ENCODE measurements at places on chromosomes 3 and 15. TPM values are rescaled to one million over a fixed set of nuclear protein-coding genes. Genes with fewer than 3 reads are reported as not detected.

TRPM1 gene
- total RNA-seq: not detected

GOLGA8J gene
- total RNA-seq: 0.44 TPM

FAM3D gene
- not detected for total RNA-seq

- no peak for DNase-seq
Observed at GRCh38 chr3:66035763-66036477, 2.8 kb downstream of the MAGI1 start.

- DNase-seq: no peak
Observed at GRCh38 chr3:13812034-13812471, 67.8 kb downstream of the WNT7A start.

GRCh38 chr3:194989241-194989640 lies 281.7 kb downstream of the XXYLT1 start:
- no peak for DNase-seq

CPA3 gene
- total RNA-seq: not detected

GRCh38 chr3:32969656-32970055 lies 18.2 kb downstream of the CCR4 start:
- no peak for DNase-seq

- DNase-seq: peak; percentile 18
Observed at GRCh38 chr3:171284308-171285075, 175.7 kb downstream of the TNIK start.

GRCh38 chr3:143307613-143308183 lies 188.1 kb downstream of the CHST2 start:
- no peak for DNase-seq

DNA sequence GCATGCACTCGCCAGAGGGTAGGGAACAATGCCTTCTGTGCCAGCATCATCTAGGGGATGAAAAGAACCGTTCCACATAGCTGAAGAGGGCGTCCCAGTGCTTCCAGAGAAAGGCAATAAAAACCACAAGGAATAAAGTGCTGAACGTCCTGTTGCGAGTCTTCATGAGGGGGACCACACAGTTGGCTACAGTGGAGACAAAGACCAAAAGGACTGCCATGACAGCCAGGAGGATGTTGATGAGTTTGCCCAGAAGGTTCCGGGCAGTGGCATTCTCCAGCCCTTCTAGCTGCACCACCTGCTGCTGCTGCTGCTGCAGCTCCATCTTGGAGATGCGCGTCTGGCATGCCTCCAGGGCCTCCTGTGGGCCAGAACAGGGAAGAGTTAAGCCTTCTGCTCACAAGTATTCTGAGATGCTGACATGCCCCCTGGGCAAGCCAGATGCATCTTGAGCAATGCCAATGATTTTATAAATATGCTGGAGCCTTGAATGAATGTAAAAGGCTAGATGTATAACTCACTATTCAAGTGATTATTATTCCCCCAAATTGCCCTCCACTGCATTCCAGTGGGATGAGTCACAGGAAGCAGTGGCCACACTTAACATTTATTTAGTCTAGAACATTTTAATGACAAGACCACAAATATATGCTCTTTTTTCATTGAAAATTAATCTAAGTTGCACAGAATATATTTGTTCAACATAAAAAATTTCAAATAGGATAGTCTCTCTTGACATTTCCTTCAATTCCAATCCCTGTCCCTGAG lies 45.1 kb upstream of the PLXND1 start:
- no peak for DNase-seq

DNA sequence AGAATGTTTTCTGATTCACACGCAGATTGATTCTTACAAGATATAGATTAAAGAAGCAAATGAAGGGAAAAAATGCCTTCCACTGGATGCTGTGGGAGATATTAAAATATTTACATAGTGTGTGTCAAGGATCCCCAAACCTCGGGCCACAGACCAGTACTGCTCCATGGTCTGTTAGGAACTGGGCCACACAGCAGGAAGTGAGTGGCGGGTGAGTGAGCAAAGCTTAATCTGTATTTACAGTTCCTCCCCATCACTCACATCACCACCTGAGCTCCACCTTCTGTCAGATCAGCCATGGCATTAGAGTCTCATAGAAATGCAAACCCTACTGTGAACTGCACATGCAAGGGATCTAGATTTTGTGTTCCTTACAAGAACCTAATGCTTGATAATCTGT lies 552.6 kb upstream of the GOLIM4 start:
- no peak for DNase-seq

GRCh38 chr3:136247855-136248590 lies 2.1 kb upstream of the PCCB start:
- DNase-seq: no peak

DNA sequence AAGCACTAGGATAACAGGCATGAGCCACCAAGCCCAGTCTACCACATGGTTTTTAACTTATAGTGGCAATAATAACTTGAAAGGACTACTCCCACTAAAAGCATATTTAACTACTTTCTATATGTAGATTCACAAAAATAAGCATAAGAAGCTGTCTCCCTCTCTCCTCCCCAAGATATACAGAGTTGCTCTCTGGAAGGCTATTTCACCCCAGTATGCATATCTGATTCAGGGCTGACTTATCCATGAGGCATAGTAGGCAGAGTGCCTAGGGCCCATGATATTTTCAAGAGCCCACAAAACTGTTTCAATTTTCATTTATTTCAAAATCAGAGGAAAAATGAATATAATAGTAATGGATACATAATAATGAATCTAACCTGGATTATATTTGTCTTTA lies 20.5 kb downstream of the ATP8B4 start:
- no peak for DNase-seq

- DNase-seq: no peak
Observed at GRCh38 chr3:158696618-158697017, 24.2 kb upstream of the LXN start.

GRCh38 chr3:196287090-196287439 lies 461 bp downstream of the PCYT1A start:
- no peak for DNase-seq

- no peak for DNase-seq
Observed at GRCh38 chr3:129602309-129602708, 4.2 kb downstream of the PLXND1 start.

DNA sequence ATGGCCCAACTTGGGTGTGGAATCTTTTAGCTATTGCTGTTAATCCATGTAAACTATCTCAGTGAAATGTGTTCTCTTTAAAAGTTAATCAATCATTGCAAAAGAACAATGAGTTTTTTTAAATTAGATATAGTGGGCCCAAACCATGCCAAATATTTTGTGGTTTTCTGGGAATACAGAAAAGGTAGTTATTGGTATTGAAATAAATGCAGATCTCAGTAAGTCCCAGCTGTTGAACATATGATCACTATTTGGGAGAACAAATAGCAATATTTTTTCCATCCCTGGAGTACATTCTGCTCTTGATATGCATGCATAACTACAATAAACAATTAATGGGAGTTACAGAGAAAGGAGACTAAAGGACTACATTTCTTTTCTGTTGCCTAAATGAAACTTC lies 36.0 kb upstream of the LEKR1 start:
- DNase-seq: no peak

DNA sequence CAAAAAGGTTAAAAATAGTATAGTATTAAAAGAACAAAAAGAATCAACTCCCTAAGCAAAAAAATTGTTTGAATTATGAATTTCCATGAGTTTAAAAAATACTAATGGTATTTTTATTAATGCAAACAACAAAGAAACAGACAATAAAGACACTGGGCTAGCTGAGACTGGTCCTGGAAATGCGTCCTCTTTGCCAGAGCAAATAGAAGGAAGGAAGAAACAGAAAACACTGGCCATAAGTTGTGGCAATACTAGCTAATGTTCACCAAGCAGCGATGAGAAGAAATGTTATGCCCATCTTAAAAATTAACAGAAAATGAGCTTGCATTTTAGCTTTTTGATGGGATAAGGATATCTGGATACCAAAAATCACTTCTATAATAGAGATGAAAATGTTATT lies 88.6 kb downstream of the TBL1XR1 start:
- no peak for DNase-seq

DNA sequence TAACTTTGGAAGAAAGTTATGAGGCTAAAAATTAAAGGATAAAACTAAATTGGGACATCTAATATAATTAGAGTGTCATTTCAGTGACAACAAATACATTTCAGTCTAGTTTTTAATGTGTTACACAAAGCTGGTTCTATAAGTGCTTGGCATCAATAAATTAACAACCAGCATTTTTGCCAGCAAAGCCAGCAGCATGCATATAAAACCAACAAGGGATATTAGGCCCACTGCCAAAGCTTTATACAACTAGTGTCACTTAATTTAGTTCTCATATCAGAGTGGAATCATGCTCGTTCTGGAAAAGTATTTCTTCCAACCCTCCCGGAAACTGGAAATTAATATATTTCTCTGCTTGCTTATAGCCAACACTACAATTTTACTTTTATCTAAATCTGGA lies 88.8 kb downstream of the THBS1 start:
- DNase-seq: no peak

NOX5 gene
- total RNA-seq: 0.26 TPM

DNA sequence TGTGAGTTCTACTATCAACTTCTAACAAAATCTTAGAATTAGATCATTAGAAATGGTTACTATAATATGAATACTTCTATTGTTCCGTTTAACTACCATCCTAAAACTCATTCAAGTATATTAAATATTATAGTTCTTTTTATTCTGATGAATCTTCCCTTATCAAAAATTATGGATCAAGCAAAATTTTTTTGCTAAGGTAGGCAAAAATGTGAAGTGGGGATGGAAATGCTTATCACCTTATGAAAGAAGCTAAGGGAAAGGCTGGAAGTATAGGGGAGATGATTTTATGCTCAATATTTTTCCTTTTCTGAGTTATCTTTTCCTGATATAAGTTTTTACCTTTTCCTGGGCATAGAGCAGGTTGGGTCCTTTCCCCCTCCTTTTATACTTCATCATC lies 40.7 kb upstream of the CCDC39 start:
- no peak for DNase-seq

Measured in Panc1 (cell line).